ENCODE measurements at places on chromosomes 1 and 21.

- DNase-seq, result no peak
These were observed 17.6 kb upstream of the PTTG1IP start for GRCh38 chr21:44890961-44891541.

GRCh38 chr1:9759939-9760338 lies 63.8 kb downstream of the CLSTN1 start:
- no peak for DNase-seq

DNA sequence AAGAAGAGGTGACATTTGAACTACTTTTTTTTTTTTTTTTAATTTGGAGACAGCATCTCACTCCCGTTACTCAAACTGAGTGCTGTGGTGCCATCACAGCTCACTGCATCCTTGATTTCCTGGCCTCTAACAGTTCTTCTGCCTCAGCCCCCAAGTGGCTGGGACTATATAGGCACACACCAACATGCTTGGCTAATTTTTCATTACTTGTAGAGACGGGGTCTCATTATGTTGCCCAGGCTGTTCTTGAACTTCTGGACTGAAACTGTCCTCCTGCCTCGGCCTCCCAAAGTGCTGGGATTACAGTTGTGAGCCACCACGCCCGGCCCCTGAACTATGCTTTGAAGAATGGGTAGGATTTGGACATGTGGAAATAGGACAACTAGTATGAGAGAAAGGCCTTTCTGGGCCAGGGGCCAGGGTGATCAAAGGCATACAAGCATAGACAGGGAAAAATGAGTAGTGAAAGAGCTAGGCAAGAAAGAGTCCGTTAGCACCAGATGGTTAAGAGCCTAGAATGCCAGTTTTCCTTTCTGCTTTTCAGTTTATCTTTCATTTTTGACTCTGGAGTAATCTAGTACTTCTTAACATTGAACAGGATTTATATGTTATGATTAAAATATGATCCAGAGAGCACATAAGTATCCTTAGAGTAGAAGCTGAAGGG lies 6.3 kb downstream of the RABGAP1L start:
- no peak for DNase-seq

- DNase-seq, result no peak
These were observed 14.8 kb upstream of the ZNF669 start for GRCh38 chr1:247118946-247119446.

DNA sequence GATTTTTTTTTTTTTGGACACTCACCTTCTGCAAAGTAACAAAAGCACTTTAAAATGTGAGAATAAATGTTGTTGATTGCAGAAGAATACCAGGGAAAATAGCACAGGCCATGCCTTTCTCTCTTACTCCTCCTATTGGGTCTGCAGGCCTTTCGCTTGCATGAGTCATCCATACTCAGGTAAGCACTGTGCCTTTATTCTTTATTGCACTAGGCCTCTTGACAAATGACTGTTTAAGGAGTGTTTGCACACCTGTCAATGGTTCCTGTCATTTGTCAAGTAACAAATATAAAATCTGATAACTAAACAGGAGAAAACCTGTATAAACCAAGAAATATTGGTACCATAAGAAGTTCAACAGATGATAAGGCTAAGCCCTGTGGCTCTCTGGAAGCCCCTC lies 106.5 kb downstream of the RGS7 start:
- no peak for DNase-seq

- no peak for DNase-seq
These were observed 102.7 kb downstream of the ADARB1 start for GRCh38 chr21:45177039-45177438.

DNA sequence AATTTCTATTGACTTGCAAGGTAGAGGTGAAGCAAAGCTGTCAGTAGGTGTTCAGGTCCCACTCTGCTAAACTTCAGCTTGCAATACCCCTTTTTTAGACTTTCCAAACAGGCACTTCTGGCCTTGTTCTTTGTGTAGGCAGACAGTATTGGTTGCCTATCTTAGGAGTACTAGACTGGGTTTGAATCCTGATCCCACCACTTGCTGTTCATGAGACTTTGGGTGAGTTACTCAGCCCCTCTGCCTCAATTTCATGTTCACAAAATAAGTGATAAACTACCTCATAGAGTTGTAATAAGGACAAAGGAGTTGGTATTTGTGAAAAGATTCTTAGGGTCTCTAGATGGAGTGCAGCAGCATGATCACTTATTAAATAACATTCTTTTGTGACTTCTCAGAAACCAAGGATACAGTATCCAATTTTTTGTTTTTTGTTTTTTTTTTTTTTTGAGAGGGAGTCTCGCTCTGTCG lies 5.2 kb downstream of the RCC1 start:
- no peak for DNase-seq

DNA sequence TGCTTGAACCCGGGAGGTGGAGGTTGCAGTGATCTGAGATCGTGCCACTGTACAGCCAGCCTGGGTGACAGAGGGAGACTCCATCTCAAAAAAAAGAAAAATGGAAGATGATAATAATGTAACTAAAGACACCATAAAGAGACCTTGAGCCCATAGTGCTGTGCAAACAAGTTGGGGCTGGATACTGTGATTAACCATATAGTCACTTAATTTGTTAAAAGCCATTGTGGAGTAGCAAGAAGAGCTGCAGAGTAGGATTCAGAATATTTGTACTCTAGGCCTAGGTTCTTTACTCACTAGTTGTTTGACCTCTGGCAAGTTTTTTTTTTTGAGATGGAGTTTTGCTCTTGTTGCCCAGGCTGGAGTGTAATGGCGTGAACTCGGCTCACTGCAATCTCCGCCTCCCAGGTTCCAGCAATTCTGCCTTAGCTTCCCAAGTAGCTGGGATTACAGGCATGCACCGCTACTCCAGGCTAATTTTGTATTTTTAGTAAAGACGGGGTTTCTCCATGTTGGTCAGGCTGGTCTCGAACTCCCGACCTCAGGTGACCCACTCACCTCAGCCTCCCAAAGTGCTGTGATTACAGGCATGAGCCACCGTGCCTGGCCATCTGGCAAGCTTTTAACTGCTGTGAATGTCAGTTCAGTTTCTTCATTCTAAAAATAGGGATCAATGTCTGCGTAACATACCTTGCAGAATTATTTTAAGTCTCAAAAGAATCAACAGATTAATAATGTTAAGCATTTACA lies 12.8 kb downstream of the CAP1 start:
- no peak for DNase-seq

DNA sequence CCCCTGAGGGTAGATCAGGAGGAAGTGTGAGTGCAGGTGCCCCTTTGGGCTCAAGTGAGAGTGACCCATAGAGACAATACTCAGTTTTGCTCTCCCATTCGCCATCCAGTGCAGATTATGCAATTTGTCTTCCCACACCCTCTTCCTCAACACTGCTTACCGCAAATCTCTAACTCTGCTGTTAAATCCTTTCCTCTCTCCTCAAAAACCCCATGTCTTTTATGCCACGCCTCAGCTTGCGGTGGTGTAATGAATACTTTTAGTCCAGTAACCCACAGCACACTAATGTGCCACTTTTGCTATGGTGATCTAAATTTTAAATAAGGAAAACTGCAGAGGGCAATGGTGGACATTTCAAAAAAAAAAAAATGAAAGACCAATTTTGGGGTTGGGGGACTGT lies 57.7 kb downstream of the PRRX1 start:
- no peak for DNase-seq

DNA sequence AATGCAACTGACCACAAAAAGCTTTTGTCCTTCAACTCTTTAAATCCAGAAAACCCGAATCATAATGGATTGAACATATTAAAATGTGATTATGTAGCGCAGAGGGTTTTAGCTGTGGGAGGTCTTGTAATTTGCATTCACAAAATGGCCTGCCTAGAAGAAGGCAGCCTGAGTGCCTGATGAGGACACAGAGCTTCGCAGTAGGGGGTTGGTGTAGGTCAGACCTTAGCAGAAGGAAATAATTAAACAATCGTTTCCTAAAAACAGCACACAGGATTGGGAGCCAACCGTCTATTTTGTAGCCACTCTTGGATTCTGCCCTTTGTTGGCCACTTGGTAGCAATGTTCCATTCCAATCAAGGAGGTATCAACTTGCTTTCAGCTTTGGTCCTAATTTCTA lies 195.7 kb upstream of the KIAA0040 start:
- no peak for DNase-seq

GRCh38 chr21:16834791-16835190 lies 678.1 kb upstream of the CXADR start:
- DNase-seq, result no peak

- DNase-seq, result no peak
These were observed 513.5 kb downstream of the LMO4 start for GRCh38 chr1:87842156-87842555.

GRCh38 chr1:22687191-22687590 lies 23.4 kb upstream of the EPHB2 start:
- no peak for DNase-seq

GRCh38 chr1:164006621-164007020 lies 552.4 kb upstream of the PBX1 start:
- no peak for DNase-seq

GRCh38 chr1:32984090-32984454 lies 19.5 kb upstream of the RNF19B start:
- no peak for DNase-seq

DNA sequence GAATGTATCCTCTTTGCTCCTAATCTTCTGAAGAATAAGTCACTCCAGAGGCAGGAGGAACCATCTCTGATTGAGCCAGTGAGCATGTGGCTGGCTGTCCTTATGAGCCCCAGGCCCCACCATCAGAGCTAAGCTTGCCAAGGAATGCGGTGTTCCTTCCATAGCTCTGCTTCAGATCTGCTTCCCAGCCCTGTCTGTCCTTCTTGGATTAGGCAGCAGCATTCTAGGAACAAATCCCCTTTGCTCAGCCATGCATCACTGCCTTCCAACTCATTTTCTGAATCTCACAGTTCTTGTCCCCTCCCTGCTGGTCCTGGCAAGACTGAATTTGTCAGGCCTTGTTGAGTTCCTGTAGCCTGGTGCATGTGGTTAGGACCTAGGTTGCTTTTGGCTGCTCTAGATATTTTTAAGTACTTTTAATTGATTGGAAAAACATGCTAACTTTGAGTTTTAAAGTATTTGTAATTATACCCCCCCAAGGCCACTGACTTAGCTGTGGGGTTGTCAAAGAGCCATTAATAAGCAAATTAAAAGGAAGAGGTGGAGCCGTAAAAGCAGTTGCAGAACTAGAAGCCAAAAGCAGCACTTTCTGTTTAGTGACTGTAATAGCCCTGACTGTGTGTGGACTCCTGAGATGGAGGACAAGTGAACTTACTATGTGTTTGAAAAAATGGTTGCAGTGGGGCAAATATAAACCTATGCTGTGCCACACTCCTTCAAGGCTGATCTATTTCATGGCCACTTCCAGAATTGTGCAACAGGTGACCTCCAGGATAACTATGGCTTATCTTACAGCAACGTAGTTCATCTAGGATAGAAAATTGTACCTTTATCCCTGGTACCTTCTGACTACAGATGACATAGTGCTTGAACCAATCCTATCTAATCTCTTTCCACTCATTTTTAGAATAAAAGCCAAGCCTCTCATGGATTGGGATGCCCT lies 61.3 kb upstream of the BACH1 start:
- DNase-seq, result peak; percentile 97

- no peak for DNase-seq
These were observed 267.3 kb upstream of the DUSP10 start for GRCh38 chr1:222009105-222009730.

GRCh38 chr1:155622191-155622590 lies 12.2 kb downstream of the MSTO1 start:
- no peak for DNase-seq

DNA sequence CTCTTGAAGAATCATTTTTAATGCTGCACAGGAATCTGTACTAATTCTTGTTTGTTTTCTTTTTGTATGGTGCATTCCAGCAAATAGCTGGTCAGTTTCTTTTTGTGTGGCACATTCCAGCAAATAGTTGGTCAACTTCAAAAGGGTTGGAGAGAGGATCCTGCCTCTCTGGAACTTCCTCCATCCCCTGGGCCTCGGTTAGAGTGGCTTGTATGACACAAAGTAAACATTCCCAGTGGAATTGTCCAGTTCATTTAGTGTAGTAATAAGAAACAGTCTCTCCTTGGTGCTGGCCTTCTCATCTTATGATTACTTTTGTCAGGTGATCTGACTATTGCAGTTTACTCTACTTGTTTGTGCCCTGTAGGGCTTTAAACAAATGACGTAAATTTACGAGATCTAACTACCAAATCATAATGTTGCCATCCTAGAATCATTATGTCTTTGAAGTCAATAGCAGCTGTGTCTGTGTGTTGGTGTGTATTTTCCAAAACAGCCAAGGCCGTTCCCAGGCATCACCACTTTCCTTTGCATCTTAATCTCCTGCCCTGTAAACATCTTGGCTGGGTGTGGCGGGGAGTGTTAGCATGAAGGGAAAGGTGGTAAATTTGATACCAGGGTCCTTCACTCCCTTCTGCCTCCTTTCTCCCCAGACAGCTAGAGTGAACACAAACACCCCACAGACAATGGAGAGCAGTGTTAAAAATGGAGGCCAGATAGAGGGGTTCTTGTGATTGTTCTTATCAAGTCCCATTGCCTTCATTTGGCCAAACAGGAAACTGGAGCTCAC lies 77.9 kb downstream of the CDC7 start:
- DNase-seq, result no peak

- no peak for DNase-seq
These were observed 215.5 kb downstream of the KCNJ6 start for GRCh38 chr21:37700641-37701202.

DNA sequence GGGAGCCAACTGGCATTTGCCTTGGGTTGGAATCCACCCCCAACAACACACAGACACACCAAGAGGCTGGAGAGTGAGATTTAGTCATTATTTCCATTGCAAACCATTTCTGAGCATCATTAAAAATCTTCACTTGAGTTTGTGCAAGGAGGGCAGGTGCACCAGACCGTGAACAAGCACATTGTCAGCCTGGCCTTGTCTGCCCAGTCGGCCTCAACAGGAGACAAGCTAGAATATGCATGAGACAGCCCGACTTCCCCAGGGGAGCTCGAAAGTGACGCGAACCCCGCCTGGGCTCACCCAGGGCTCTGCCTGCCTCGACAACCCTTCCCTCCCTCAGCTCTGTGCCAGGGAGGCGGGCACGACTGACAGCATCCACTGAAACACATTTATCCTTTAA lies 15.4 kb upstream of the GUCA2B start:
- no peak for DNase-seq

DNA sequence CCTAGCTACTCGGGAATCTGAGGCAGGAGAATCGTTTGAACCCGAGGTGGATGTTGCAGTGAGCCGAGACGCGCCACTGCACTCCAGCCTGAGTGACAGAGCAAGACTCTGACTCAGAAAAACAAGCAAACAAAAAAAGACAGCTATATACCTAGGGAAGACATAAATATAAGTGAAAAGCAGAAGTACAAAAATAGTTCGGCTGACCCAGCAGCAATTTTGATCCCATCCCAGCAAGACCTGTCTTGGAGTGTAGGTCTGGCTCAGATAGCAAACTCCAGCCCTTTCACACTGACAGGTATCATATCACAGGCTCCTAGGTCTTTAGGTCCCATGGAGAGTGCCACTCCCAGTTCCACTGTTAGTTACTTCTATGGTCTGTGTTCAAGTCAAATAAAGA lies 14.6 kb downstream of the MTX1 start:
- DNase-seq, result no peak

DNA sequence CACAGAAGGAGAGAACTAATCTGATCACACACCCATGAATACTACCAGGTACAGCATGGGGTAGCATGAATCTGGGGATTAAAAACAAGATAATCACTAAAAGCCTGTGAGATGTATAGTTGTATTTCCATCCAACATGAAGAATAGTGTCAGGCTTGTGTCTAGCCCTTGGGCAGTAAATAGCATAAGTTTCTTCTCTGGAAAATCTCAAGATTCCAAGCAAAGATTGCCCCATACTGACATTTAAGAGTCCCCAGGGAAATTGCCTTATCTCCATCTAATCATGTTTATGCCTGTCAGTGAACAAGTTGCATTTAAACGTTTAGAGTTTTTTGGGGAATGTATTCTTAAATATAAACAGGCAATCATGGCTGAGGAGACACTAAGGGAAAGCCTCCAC lies 109.2 kb upstream of the SERTAD4 start:
- DNase-seq, result no peak
